ENCODE measurements at places on chromosomes 7 and 10.

GRCh38 chr10:13823096-13823708 lies 236.4 kb downstream of the PRPF18 start:
- ATAC-seq: no peak

- no peak for ATAC-seq
Observed at GRCh38 chr10:88270061-88270808, 312.9 kb downstream of the RNLS start.

GRCh38 chr10:102831322-102832071 lies 5.7 kb downstream of the CYP17A1 start:
- no peak for ATAC-seq

DNA sequence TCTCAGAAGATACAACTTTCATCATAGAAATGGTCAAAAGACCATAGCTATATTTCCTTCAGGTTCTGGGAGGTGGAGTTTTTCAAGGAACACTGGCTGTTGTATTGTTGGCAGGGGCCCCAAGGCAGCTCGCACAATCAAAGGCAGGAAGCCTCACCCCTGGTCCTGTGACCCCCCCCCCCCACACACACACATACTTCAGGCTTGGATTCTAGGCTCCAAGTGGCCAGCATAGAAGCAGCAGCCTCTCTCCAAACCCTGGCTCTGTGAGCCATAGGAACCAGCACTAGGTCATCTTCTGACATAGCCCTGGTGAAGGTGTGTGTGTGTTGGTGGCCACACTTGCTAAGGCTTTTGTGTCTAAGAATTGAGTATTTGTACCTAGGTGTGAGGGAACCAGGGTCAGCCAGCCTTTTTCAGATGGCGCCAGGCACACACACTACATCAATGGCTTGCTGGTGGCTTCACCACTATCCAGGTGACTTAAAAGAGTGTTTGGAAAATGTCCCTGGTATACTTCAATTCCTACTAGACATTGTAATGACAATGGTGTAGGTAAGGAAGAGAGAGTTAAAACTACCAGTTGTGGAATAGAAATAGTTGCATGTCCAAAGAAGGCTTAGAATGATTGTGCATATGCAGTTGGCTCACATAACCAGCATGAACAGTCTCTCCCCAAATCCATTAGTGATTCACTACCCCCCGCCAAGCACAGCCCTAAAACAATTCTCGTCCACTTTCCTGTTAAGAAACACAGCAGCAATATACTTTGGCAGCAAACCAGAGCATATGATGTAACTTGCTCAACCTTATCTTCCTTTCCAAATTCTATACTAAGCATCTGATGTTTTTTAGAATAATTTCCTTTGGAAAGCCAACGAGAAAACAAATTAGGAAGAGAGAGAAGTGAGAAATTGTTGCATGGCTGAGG lies 91.3 kb downstream of the AVL9 start:
- ATAC-seq: peak; percentile 68

- peak; percentile 11 for ATAC-seq
Observed at GRCh38 chr7:77538281-77539212, 1.5 kb downstream of the PTPN12 start.

- peak; percentile 74 for ATAC-seq
Observed at GRCh38 chr7:107029061-107029763, 15.3 kb upstream of the PRKAR2B start.

GRCh38 chr10:49520122-49520775 lies 18.7 kb downstream of the ERCC6 start:
- ATAC-seq: no peak

DNA sequence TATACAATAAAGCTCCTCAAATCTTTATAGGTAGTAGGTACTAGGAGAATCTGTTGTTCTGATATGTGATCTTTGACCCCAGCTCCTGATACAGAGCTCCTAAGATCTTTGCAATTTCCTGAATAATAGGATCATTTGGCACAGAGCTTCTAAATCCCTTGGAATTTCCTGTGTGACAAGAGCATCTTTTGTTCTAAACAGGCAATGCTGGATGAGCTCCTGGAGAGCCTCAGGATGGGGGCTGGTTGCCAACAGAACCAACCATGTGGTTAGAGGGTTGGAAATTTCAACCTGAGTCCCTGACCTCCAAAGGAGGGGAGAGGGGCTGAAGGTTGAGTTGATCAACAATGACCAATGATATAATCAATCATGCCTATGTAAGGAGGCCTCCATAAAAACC lies 629.0 kb downstream of the CCSER2 start:
- no peak for ATAC-seq

GRCh38 chr7:69941077-69941651 lies 342.9 kb downstream of the AUTS2 start:
- ATAC-seq: no peak

DNA sequence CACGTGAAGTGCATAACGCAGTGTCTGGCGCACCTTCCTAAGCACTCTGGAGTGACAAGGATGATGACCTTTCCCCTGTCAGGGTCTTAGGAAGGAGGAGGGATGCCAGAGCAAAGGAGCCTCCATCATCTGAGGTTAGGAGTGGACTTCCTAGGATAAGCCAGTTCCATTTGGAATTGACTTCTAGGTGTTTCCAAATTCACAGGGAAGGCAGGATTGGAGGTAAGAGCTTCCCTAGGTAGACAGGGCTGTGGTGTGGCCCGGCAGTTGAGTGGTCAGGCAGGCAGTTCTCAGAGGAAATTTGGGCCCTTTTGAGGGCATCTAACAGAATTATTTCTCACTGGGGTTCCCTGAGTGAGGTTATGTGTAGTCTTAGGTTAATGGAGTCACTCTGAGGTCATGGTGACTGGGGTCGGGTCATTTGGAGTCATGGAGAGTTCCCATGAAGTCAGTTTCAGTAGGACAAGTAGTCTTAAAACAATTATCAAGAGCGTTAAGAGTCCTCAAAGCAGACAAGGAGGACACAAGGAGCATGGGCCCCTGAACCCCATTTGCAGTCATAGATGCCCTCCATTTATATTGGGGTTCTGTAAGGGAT lies 8.2 kb downstream of the PPIF start:
- ATAC-seq: no peak

DNA sequence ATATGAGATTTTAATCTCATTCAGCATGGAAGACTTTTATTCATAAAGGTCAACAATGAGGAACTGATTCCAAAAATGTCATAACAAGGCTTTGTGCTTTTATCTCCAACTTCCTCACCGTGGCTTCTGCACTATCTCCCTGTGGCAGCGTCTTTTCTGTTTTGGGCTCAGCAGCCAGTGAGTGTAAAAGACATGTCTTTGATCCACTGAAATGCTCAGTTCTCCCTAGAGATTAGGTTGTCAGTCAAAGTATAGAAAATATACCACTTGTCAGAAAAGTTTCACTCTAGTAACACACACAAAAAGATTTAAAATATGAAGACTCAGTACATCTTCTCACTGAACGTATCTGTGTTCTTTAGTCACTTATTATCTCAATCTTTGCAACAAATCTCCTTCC lies 901.8 kb upstream of the ZWINT start:
- ATAC-seq: no peak

- ATAC-seq: no peak
Observed at GRCh38 chr10:110022716-110023504, 15.1 kb downstream of the ADD3 start.

- no peak for ATAC-seq
Observed at GRCh38 chr7:575425-576366, 56.0 kb upstream of the PDGFA start.

- no peak for ATAC-seq
Observed at GRCh38 chr7:147911201-147911601, 679.4 kb upstream of the C7orf33 start.
